ENCODE measurements at places on chromosomes 12 and 14.

- no peak for DNase-seq
Observed at GRCh38 chr14:22268875-22269274, 320.1 kb downstream of the DAD1 start.

DNA sequence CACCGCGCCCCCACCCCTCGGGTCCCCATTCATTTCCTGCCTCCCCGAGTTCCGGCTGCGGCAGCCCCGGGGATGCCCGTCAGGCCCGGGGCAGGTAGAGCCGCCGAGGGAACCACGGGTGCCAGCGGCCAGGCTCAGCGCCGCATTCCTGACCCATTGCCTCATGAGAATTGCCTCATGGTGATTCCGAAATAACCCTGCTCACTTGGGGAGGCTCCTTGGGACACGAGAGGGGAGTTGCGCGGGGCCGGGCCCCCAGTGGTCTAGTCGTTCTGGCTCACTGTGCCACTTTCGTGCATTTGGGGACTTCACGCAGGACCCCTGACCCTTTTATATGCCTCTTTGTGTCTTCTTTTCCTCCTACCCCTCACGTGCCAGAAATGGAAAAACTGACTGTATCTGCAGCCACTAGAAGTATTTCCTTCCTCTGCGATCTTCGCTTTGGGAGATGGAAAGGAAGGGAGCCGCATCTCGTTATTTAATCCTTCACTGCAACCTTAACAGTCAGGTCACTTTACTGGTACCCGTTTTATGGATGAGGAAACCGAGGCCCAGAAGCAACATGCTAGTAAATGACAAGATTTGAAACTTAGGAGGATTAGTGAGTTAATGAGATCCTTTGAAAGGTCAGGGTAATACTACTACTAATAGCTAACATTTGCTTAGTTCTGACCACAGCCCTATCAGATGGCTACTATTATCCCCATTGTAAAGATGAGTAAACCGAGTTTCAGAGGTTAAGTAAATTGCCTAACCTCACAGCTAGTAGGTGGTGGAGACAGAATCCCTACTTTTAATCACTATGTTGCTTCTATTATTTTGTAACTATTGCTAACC, 768 bp downstream of the PTPN11 start:
- DNase-seq, result peak; percentile 9

- no peak for DNase-seq
Observed at GRCh38 chr12:5746036-5746908, 198.8 kb downstream of the ANO2 start.

- no peak for DNase-seq
Observed at GRCh38 chr12:124740691-124741137, 123.0 kb downstream of the SCARB1 start.

- DNase-seq, result no peak
Observed at GRCh38 chr14:98323836-98324235, 948.2 kb downstream of the BCL11B start.

GRCh38 chr12:107200394-107200793, 107.0 kb upstream of the CRY1 start:
- DNase-seq, result peak; percentile 39

DNA sequence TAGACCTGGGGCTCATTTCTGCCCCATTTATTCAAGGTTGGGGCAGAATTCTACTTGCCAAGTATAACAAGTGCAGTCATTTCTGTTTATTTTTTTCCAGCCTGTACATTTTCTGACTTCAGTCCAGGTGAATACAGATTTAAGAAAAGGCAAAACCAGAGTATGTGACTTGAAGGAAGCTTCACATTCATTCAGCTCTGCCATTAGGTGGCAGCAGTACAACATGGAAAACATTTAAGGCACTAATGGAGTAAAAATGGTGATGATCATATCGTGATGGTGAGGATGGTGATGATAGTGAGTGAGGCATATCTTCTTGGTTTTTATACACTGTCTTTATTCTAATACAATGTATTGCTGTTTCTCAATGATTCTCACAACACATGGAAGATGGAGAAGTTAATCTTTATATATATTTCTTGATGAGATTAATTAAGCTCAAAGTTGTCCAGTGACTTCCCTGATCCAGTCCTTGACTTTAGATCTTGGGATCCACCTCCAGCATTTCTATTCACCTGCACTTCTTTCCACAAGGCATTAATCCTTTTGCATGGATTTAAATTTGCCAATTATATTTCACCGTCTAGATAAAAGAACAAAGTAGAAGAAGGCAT, 176.7 kb upstream of the SEL1L start:
- DNase-seq, result peak; percentile 72

GRCh38 chr14:64170181-64170580, 124.0 kb downstream of the ESR2 start:
- no peak for DNase-seq

GRCh38 chr14:38208618-38209562, 1.2 kb downstream of the SSTR1 start:
- peak; percentile 32 for DNase-seq

DNA sequence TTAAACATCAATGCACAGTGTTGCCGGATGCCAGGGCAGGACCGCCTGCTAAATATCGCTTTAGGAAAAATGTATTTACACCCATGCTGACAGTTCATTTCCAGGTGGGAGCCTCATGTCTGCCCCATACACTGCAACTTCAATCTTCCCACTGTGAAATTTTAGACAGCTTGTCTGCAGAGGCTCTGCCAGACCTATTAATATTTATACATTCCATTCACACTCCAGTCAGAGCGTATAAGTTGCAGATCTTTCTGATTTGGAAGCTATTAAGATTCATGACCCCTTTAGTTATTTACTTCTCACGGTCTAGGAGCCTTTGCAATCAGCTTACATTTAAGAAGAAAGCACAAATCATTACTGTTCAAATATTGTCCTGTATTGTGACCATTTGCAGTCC, 357.4 kb downstream of the ATP23 start:
- no peak for DNase-seq

DNA sequence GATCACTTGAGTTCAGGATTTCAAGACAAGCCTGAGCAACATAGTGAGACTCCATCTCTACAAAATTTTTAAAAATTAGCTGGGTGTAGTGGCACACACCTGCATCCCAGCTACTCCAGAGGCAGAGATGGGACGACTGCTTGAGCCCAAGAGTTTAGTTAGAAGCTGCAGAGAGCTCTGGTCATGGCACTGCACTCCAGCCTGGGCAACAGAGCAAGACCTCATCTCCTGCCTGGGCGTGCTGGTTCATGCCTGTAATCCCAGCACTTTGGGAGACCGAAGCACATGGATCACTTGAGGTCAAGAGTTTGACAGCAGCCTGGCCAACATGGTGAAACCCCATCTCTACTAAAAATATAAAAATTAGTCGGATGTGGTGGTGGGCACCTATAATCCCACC, 20.2 kb downstream of the CLIP1 start:
- no peak for DNase-seq

- no peak for DNase-seq
Observed at GRCh38 chr14:69547701-69548348, 26.8 kb downstream of the CCDC177 start.

- no peak for DNase-seq
Observed at GRCh38 chr12:115404761-115405470, 720.9 kb upstream of the TBX3 start.

GRCh38 chr14:74235017-74235416, 4.2 kb upstream of the VSX2 start:
- no peak for DNase-seq

DNA sequence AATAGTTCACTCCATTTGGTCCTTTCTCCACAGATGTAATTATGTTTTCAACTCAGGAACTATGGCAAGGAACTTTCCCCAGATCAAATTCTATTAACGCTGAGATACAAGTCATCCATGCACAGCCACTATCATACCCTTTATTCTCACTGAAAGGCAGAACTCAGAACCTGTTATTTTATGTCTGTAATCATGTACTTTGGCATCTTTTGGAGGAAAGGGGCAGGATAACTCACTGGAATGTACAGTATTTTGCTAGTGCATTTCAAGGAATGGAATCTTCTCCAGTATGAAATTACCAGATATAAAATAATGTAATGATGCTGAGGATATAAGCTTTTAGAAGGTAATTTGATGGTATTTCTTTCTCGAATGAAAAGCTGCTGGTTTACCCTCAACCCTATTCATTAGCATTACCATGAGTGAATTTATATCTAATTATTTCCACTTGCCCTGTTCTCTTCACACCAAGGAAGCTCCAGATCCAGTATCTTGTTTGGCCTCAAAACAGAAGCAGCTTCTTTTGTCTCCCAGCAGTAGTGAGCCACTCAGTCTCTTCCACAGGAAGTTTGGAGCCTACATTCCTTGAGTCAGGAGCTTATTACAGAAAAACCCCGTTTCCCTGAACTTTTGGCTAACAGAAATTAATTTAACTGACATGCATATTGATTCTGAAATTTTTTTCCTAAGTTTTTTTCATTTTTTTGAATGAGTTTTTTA, 10.0 kb upstream of the AMHR2 start:
- DNase-seq, result no peak

- DNase-seq, result peak; percentile 62
Observed at GRCh38 chr12:113149361-113150150, at the start of gene CFAP73. CFAP73 (plus strand) TSS chr12:113149724; CDS start chr12:113149858, 134 bp downstream.

GRCh38 chr14:58626431-58626831, 11.3 kb upstream of the DACT1 start:
- DNase-seq, result no peak

DNA sequence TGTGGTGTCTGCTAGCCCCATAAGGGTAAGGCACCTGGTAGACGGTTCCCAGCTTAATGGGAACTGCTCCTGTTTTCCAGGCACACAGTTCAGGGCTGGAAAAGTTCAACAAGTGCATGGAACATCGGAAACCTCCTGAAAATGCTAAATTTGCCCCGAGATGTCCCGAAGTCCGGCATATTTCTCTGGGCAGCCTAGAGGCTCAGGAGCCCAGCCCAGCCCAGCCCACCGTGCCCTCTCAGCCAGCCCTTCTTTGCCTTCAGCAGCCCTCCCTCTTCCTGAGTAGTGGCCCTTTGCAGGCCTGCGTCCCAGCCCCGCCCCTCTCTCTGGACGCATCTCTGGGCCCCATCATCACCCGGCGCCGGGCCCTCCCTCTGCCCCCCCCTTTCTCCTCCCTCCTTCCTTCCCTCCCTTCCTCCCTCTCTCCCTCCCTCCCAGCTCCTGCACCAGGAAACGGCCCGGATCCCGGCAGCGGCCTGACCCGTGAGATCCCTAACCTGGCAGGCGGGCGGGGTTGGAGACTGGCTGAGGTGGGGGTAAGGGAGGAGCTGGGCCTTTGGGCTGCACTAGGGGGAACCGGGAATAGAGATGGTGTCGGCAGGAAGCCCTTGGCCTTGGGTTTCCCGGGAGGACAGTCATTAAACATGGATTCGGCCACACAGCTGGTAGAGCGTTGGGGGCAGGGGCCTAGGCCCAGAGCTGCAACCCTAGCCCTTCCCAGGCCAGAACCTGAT, at the start of gene BCL2L2:
Gene BCL2L2, plus strand, starts transcription at position 422 of the 734 bp plus-strand sequence. CDS start 935 bp downstream, outside the sequence.
- DNase-seq, result peak; percentile 93

DNA sequence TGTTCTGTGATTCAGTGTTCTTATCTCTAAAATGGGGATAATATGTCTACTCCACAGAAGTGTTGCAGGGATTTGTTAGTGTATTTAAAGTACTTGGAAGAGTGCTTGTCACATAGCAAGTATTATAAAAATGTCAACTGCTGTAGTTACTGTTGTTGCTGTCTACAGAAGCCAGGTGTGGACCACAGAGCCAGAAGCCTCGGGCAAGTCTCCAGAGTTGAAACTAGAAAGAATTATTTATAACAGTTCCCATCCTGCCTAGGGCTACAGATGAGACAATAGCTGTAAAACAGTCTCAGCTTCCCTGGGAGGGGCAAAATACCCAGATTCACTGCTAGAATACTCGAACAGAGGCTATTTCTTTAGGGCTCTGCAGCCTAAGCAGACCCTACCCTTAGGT, 55.4 kb upstream of the FUT8 start:
- DNase-seq, result no peak

- DNase-seq, result no peak
Observed at GRCh38 chr12:3243376-3244084, 166.4 kb downstream of the TSPAN9 start.

- DNase-seq, result no peak
Observed at GRCh38 chr12:45660330-45660729, 69.2 kb upstream of the ARID2 start.

DNA sequence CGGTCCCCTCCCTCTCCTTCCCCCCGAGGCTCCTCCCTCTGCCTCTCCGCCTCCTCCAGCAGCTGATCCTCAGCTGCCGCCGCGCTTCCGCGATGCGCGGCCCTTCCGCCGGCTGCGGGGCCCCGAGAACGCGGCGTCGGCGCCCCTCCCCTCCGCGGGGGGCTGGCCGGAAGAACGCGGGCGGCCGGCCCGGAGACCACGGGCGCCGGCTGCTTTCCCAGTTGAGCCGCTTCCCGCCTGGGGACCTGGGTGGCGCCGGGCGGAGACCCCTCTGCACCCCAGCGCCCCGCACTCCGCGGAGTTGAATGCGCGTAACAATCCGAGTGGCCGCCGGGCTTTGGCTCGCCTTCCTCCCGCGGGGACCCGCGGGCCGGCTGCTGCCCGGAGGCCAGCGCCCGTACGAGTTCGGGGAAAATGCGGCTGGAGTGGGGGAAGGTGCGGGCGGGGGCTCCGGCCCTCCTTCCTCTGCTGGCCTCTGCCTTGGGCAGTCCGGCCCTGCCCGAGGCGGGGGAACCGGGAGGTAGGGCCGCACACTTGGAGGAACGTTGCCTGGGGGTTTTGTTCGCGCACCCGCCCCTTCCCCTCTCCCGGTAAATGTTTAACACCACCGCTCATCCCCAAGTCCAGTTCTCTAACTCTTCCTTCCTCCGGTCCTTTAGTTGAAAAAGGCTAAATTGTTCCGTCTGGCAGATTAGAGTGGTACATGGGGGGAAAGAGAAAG, 393 bp upstream of the DCAF5 start:
- peak; percentile 93 for DNase-seq

DNA sequence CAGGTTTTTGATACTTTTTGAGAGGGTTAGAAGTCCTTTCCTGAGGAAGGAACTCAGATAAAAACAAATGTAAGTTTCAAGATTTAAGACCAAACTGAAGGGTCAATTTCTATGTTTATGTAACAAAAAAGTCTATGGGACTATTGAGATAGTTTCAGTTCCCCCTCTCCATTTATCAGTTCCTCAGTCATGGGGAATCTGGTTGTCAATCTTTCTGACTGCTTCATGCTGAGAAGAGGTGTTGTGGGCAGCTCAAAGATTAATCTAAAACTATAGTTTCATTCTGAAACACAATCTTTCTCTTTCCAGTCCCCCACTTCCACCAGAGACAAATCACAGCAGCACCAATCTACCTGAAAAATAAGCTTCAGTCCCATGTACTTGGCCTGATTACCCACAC, 93.7 kb downstream of the KCNMB4 start:
- DNase-seq, result no peak

- peak; percentile 79 for DNase-seq
Observed at GRCh38 chr12:122834104-122834920, 945 bp upstream of the HIP1R start.

- DNase-seq, result no peak
Observed at GRCh38 chr14:104856869-104857860, 7.9 kb upstream of the CEP170B start.

- DNase-seq, result no peak
Observed at GRCh38 chr12:31019976-31020375, 53.7 kb upstream of the DDX11 start.

- no peak for DNase-seq
Observed at GRCh38 chr12:129530984-129531383, 372.8 kb downstream of the TMEM132D start.

- no peak for DNase-seq
Observed at GRCh38 chr12:51131745-51132521, 41.0 kb downstream of the TFCP2 start.

- DNase-seq, result no peak
Observed at GRCh38 chr12:51874000-51874399, 13.9 kb upstream of the ANKRD33 start.

Measured in DMS79 treated with DMSO at 0.1 percent for 48 hours (cell line).